ENCODE measurements at places on chromosomes 7 and 10. TPM values are rescaled to one million over a fixed set of nuclear protein-coding genes. Genes with fewer than 3 reads are reported as not detected.

GRCh38 chr7:159064121-159064815 is 80.4 kb downstream of the VIPR2 start:
- no peaks in the 10 kb centered on the region for H3K27me3 ChIP-seq
- H3K4me3 ChIP-seq = no peak overlapping the region
- no peak for DNase-seq
- no peaks in the 10 kb centered on the region for H3K36me3 ChIP-seq
- H3K4me1 ChIP-seq = no peaks in the 10 kb centered on the region

DNA sequence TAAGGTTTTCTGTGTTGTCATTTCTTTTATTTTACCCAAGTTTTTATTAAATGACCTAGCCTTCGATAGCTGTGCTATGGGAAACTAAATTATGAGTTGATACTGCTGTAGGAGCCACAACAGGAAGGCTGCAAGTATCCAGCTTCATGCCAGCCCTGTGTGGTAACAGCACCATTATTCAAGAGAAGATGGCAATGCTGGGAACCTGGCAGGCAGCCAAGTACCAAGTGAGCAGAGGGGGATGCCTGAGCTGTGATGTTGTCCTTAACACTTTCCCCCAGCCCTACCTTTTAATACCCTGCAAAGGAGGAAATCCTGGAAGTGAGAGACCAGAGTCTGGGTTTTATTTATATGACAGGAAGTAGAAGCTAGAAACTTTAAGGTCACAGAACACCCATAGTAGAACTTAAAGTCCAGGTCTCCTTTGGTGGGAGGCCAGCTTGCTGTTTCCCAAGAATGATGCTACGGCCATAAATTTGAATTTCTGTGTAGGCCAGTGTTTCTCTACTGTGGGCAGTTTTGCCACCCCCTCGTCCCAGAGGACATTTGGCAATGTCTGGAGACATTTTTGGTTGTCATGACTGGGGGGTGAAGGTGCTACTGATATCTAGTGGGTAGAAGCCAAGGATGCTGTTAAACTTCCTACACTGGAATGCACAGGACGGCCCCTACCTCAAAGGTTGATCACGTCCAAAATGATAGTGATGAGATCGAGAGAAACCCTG is 9.2 kb upstream of the ATXN7L1 start:
- no peaks in the 10 kb centered on the region for H3K36me3 ChIP-seq
- no peak overlapping the region for H3K4me3 ChIP-seq
- no peak for DNase-seq
- peaks cover 23% of the 10 kb centered on the region for H3K4me1 ChIP-seq

- H3K27me3 ChIP-seq = no peaks in the 10 kb centered on the region
- H3K4me3 ChIP-seq = peak overlapping the region; percentile 64
- peaks cover 20% of the 10 kb centered on the region for H3K36me3 ChIP-seq
- H3K4me1 ChIP-seq = peaks cover 56% of the 10 kb centered on the region
- no peak for DNase-seq
These were observed 1.7 kb downstream of the DDX21 start for GRCh38 chr10:68957654-68958053.

DNA sequence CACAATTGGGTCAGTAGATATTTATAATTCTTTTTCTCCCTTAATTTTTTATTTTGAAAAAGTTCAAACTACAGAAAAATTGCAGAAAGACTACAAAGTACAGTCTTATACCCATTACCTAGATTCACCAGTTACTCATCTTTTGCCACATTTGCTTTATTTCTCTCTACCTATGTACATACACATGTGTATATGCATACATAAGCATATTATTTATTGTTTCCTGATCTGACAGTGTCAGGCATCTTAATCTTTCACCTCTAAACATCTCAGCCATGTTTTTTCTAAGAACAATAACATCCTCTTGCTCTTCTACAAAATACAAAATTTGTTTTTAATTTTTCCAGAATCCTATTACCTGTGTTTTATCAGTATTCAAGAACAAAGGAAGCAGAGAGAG is 68.4 kb upstream of the OIT3 start:
- H3K4me1 ChIP-seq = no peaks in the 10 kb centered on the region
- DNase-seq = no peak
- H3K36me3 ChIP-seq = no peaks in the 10 kb centered on the region
- no peak overlapping the region for H3K4me3 ChIP-seq

DNA sequence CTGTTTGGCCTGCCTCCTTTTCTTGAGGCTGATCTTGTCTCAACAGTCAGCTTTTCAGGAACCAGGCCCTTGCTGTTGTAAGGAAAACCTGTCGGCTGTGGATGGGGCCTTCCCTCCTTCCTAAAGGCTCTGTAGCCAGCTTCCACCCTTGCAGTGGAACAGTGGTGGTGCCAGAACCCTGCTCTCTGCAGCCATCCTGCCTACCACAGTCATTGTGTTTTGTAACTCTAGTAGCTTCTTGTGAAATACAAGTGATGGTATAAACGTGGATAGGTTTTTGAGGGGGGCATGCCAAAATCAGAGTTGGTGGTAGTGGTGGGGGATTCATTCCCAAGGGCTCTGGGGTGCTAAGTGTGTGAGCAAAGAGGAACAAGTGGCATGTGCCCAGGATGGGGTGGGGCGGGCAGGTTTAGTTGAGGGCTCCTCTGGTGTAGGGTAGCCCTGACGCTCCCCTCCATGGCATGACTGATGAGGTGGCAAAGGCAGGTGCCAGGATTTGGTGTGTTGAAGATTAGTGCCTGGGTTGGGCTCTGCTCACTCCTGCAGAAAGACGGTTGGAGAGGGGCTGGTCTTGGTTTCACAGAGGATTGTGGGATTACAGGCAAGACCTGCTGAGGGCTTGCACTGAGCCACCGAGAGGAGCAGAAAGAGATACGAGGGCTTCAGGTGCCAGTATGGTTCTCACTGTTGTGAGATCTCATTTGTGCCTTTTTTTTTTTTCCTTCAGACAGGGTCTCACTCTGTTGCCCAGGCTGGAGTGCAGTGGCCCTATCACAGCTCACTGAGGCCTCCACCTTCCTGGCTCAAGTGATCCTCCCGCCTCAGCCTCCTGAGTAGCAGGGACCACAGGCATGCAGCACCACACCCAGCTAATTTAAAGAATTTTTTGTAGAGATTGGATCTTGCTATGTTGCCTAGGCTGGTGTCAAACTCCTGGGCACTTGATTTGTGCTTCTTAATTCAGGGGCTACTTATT is 7.4 kb downstream of the TSPAN14 start:
- H3K4me1 ChIP-seq = peaks cover 97% of the 10 kb centered on the region
- H3K4me3 ChIP-seq = peak overlapping the region; percentile 76
- H3K27me3 ChIP-seq = no peaks in the 10 kb centered on the region
- DNase-seq = no peak
- H3K27ac ChIP-seq = peak overlapping the region; percentile 83

- H3K4me1 ChIP-seq = no peaks in the 10 kb centered on the region
- H3K27me3 ChIP-seq = no peaks in the 10 kb centered on the region
- DNase-seq = no peak
- no peak overlapping the region for H3K27ac ChIP-seq
- H3K36me3 ChIP-seq = no peaks in the 10 kb centered on the region
These were observed 191.8 kb downstream of the TNS3 start for GRCh38 chr7:47389923-47390630.

DNA sequence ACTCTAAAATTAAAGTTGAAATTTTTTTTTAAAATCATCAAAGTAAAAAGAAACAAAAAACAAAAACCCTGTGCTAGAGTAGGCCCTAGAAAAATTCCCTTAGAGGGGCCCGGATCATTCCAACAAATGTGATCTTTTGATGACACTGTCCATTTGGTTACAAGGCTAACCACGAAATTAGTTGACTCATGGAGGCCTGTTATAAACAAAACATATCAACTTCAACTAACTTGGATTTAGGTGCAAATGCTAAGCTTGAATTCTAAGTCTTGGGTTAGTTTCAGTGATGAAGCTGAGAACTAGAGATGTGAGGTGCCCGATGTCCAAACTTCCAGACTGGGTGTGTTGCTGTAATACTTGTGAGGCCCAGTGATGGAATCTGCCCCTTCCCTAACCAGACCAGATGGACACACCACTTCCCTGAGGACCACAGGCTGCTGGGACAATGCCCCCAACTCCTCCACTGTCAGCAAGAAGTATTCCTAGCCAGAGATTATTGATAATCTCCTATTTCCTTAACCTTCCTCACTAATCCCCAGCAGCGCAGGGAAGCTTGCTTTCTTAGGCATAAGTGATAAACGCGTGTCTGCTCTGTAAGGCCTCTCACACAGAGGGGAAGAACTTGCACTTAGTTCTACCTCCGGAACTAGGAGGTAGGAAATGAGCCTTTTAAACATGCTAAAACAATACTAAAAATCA is 108.7 kb downstream of the RAPGEF5 start:
- H3K4me3 ChIP-seq = no peak overlapping the region
- no peaks in the 10 kb centered on the region for H3K36me3 ChIP-seq
- no peak overlapping the region for H3K27ac ChIP-seq
- H3K4me1 ChIP-seq = no peaks in the 10 kb centered on the region

- DNase-seq = no peak
- H3K27ac ChIP-seq = no peak overlapping the region
- no peaks in the 10 kb centered on the region for H3K36me3 ChIP-seq
- no peaks in the 10 kb centered on the region for H3K27me3 ChIP-seq
- no peak overlapping the region for H3K4me3 ChIP-seq
These were observed 92.2 kb downstream of the C10orf105 start for GRCh38 chr10:71627230-71627939.

DNA sequence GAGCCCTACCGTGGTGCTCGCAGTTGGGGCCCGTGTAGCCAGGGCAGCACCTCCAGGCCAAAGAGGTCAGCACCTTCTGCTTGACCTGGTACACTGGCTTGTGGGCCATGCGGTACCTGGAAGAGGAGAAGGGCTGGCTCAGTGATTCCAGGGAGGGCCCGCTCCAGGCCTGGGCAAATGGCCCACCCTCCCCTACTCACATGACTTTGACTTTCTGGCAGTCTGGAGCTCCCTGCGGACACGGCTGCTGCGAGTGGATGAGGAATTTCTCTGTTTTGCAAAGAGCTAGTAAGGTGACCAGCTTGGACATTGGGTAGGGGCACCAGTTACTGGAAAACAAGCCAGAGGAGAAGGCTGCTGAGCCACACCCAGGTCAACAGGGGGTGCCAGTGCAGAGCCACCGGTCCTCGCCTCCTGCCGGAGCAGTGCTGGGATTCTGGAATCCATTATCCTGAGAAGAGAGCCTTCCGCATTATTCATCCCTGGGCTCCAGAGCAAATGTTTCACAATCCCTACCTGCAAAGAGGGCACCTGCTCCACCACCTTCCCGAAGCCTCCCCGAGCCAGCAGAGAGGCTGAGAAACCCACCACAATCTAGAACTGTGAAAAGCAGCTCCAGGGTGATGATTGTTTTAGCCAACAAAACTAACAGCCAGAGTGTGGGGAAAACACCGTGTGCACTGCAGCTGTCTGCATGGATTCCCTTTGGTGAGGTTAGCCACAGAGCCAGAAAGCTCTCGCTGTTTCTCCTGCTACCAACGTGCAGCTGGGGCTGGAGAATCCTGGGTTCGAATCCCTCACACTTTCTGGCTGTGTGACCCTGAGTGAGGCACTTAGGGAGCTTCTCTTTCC is 11.8 kb downstream of the MMRN2 start:
- peaks cover 9% of the 10 kb centered on the region for H3K4me1 ChIP-seq
- H3K27me3 ChIP-seq = no peaks in the 10 kb centered on the region
- no peak overlapping the region for H3K4me3 ChIP-seq
- H3K27ac ChIP-seq = no peak overlapping the region
- no peaks in the 10 kb centered on the region for H3K36me3 ChIP-seq

DNA sequence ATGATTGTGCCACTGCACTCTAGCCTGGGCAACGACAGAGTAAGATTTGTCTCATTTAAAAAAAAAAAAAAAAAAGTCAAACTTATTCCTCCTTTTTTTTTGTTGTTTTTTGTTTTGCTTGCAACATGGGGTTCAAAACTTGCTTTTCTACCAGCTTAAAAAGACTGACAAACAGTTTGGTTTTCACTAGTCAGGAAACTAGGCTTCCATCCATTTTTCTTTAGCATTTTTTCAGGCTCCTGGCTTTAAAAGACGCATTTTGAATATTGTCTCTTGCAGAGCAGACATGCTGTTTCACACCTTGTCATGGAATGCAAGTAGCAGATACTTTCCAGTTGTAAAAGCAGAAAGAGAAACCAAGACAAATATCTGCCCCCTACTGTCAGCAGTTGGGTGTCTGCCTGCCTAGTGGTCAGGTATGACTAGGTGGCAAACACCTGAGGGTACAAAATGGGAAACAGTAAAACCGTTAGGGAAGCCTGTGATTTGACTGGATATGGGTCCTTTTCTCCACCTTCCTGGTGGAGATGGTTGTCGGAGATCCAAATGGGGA is 139.9 kb downstream of the CCDC71L start:
- no peaks in the 10 kb centered on the region for H3K36me3 ChIP-seq
- no peak overlapping the region for H3K4me3 ChIP-seq
- H3K4me1 ChIP-seq = peaks cover 17% of the 10 kb centered on the region
- H3K27me3 ChIP-seq = no peaks in the 10 kb centered on the region
- no peak for DNase-seq
- H3K27ac ChIP-seq = no peak overlapping the region

GRCh38 chr10:71483885-71484751 is 87.4 kb downstream of the CDH23 start:
- no peak overlapping the region for H3K4me3 ChIP-seq
- no peaks in the 10 kb centered on the region for H3K4me1 ChIP-seq
- DNase-seq = no peak
- no peaks in the 10 kb centered on the region for H3K36me3 ChIP-seq

- H3K4me3 ChIP-seq = no peak overlapping the region
- H3K27me3 ChIP-seq = no peaks in the 10 kb centered on the region
- no peaks in the 10 kb centered on the region for H3K36me3 ChIP-seq
These were observed 210.2 kb downstream of the TAX1BP1 start for GRCh38 chr7:27950123-27950522.

- peaks cover 15% of the 10 kb centered on the region for H3K4me1 ChIP-seq
- DNase-seq = no peak
- H3K36me3 ChIP-seq = no peaks in the 10 kb centered on the region
- peak overlapping the region; percentile 42 for H3K27ac ChIP-seq
- H3K27me3 ChIP-seq = no peaks in the 10 kb centered on the region
These were observed 182 bp downstream of the CCDC136 start for GRCh38 chr7:128791972-128792327.

DNA sequence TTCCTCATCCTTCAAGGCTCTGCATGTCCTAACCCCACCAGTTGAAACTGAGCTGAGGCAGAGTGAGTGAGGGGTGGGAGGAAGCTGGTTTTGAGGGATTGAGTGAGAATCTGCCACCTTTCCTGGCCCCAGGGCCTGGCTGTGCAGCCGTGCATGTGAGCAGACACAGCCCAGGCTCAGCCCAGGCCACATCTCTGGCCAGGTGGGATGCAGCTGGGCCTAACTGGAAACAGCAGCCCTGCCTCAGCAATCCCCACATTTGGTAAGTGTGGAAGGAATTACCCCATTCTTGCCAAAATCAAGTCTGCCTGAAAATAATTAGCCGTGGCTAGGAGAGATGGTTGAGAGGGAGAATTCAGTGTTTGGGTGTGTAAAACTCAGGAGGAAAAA is 116.6 kb downstream of the NEURL1 start:
- H3K36me3 ChIP-seq = peaks cover 6% of the 10 kb centered on the region
- no peaks in the 10 kb centered on the region for H3K27me3 ChIP-seq
- no peak overlapping the region for H3K4me3 ChIP-seq
- no peak for DNase-seq

GRCh38 chr7:50448823-50449222 is 1.3 kb downstream of the FIGNL1 start:
- no peak for DNase-seq
- H3K36me3 ChIP-seq = peaks cover 17% of the 10 kb centered on the region
- H3K4me1 ChIP-seq = peaks cover 20% of the 10 kb centered on the region
- H3K4me3 ChIP-seq = no peak overlapping the region
- peak overlapping the region; percentile 79 for H3K27ac ChIP-seq
- H3K27me3 ChIP-seq = no peaks in the 10 kb centered on the region

The EBF3 gene
- polyA plus RNA-seq = not detected

The ADCY1 gene
- polyA plus RNA-seq = not detected

The NPSR1 gene
- polyA plus RNA-seq = not detected

The NKX2-3 gene
- not detected for polyA plus RNA-seq

The PIP gene
- not detected for polyA plus RNA-seq

The SLC4A2 gene
- 24.3 TPM for polyA plus RNA-seq

The KIAA1549 gene
- not detected for polyA plus RNA-seq

The NYAP1 gene
- not detected for polyA plus RNA-seq
